ENCODE measurements at places on chromosomes 12 and 14.

DNA sequence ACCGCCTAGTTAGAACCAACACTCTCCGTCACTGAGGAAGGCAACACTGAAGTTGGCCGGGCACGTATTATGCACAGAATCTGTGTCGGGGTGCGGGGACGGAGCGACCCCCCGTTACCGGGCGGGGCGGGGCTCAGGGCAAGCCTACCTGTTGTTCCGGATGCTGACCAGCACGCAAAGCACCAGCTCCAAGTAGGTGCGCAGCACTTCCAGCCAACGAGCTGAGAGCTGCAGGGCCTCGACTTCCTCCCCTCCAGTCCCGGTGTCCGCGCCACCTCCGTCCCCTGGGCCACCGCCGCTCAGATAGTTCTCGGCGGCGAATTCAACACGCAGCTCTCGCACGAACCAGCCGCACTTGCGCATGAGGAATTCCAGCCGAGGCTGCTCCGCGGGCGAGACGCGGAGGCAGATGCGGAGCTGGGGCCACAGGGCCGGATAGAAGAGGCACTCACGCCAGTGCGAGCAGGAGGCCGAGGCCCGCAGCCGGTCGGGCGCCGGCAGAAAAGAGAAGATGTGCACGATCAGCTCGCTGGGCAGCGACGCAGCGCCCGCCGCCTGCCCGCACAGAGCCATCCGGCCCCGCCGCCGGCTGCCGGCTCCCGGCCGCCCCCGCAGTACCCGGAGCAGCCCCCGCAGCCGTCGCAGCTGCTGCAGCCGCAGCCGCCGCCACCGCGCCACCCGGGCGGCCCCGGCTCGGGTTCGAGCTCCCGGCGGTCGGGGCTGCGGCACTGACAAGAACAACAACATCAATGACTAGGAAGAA lies 636 bp downstream of the FBXO33 start:
- no peaks in the 10 kb centered on the region for H3K27me3 ChIP-seq
- peak overlapping the region; percentile 84 for H3K4me3 ChIP-seq
- no peak for DNase-seq
- no peak overlapping the region for H3K27ac ChIP-seq
- H3K4me1 ChIP-seq, result peaks cover 1% of the 10 kb centered on the region

- peaks cover 2% of the 10 kb centered on the region for H3K27me3 ChIP-seq
- no peak overlapping the region for H3K27ac ChIP-seq
- H3K4me3 ChIP-seq, result no peak overlapping the region
- H3K36me3 ChIP-seq, result no peaks in the 10 kb centered on the region
- H3K4me1 ChIP-seq, result peaks cover 2% of the 10 kb centered on the region
- peak; percentile 43 for DNase-seq
Measured at GRCh38 chr12:89247541-89247942, 104.8 kb downstream of the DUSP6 start.

- no peaks in the 10 kb centered on the region for H3K27me3 ChIP-seq
- no peaks in the 10 kb centered on the region for H3K4me1 ChIP-seq
- no peak overlapping the region for H3K4me3 ChIP-seq
- no peaks in the 10 kb centered on the region for H3K36me3 ChIP-seq
- DNase-seq, result no peak
Measured at GRCh38 chr12:130581782-130582181, 134.3 kb downstream of the RIMBP2 start.

DNA sequence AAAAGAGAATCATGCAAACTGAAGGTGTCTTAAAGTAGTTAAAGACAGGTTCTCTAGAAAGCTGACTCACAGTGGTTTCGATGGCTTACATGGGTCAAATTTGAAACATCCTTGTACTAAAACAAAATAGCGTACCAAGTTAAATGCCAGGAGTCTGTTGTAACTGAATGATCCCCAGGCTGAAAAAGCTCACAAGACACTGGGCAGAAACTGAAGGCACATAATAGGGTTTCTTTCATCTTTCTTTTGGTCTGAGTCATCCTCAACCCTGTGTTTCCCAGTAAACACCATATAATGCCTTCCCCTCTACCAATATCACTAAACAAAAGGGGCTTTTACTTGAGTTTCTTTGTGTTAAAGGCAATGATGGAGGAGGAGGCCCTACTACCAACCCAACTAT lies 12.8 kb downstream of the ZFYVE1 start:
- H3K27me3 ChIP-seq, result no peaks in the 10 kb centered on the region
- no peaks in the 10 kb centered on the region for H3K36me3 ChIP-seq
- H3K27ac ChIP-seq, result no peak overlapping the region
- no peaks in the 10 kb centered on the region for H3K4me1 ChIP-seq
- H3K4me3 ChIP-seq, result no peak overlapping the region

DNA sequence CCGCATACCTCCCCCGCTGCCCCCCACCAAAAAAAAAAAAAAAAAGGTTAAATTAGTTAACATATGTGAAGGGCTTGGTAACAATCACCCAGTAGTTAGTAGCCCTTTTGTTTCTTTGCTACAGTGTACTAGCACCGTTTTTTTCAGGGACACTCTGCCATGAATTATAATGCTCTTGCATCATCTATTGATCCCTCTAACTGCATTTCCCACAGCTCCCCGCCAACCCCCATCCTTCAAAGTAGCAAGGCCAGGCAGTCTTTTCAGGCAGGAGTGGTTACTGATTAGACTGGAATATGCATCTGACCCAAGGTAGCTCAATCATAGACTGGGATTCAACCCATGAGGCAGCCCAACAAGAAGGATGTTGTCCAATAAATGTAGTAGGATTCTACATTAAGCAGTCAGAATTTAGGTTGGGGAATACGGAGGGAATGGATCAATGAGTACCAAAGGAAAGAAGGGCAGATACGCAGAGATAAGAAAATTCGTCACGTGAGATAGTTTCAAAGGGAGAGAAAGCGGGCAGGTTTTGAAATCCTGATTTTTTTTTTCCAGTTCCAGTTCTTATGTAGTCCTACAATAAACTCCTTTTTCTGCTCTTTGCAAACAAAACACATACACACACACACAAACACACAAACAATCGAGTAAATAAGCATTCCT lies 39.8 kb upstream of the CRACR2A start:
- H3K4me1 ChIP-seq, result peaks cover 3% of the 10 kb centered on the region
- no peak overlapping the region for H3K27ac ChIP-seq
- no peaks in the 10 kb centered on the region for H3K27me3 ChIP-seq
- H3K4me3 ChIP-seq, result no peak overlapping the region
- no peaks in the 10 kb centered on the region for H3K36me3 ChIP-seq

GRCh38 chr12:128519426-128519825 lies 252.5 kb downstream of the TMEM132C start:
- DNase-seq, result no peak
- H3K36me3 ChIP-seq, result no peaks in the 10 kb centered on the region
- H3K27ac ChIP-seq, result no peak overlapping the region
- no peaks in the 10 kb centered on the region for H3K27me3 ChIP-seq

GRCh38 chr14:101732118-101732517 lies 29.4 kb upstream of the PPP2R5C start:
- H3K4me3 ChIP-seq, result no peak overlapping the region
- H3K27ac ChIP-seq, result no peak overlapping the region
- H3K27me3 ChIP-seq, result no peaks in the 10 kb centered on the region
- DNase-seq, result no peak
- peaks cover 9% of the 10 kb centered on the region for H3K4me1 ChIP-seq

- no peaks in the 10 kb centered on the region for H3K36me3 ChIP-seq
- no peak overlapping the region for H3K27ac ChIP-seq
- H3K4me1 ChIP-seq, result peaks cover 4% of the 10 kb centered on the region
- no peaks in the 10 kb centered on the region for H3K27me3 ChIP-seq
Measured at GRCh38 chr12:105740970-105741725, 397.6 kb downstream of the NUAK1 start.

DNA sequence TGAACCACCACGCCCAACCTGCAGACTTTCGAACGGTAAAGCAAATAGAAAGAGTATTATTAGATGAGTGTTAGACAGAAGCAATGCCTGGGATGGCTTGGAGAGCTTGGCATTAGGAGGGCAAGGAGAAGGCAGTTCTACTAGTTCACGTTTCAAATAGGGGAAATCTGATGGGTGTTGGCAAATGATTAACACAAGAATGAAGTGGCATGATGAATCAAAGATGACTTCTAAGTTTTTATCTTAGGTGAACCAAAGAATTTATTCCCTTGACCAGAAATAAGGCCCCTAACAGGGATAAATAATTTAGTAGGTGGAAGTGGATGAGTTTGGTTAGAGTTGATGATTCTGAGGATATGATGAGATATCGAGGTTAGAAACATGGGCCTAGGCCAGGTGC lies 38.5 kb downstream of the DRAM1 start:
- no peak overlapping the region for H3K27ac ChIP-seq
- DNase-seq, result no peak
- no peaks in the 10 kb centered on the region for H3K27me3 ChIP-seq
- no peaks in the 10 kb centered on the region for H3K4me1 ChIP-seq
- H3K4me3 ChIP-seq, result no peak overlapping the region
- H3K36me3 ChIP-seq, result no peaks in the 10 kb centered on the region

- DNase-seq, result no peak
- H3K4me3 ChIP-seq, result no peak overlapping the region
- no peaks in the 10 kb centered on the region for H3K27me3 ChIP-seq
Measured at GRCh38 chr14:94295360-94296180, 2.5 kb upstream of the SERPINA10 start.

- H3K4me3 ChIP-seq, result no peak overlapping the region
- no peaks in the 10 kb centered on the region for H3K36me3 ChIP-seq
- no peaks in the 10 kb centered on the region for H3K4me1 ChIP-seq
Measured at GRCh38 chr14:67523764-67524633, 9.1 kb upstream of the PLEKHH1 start.

DNA sequence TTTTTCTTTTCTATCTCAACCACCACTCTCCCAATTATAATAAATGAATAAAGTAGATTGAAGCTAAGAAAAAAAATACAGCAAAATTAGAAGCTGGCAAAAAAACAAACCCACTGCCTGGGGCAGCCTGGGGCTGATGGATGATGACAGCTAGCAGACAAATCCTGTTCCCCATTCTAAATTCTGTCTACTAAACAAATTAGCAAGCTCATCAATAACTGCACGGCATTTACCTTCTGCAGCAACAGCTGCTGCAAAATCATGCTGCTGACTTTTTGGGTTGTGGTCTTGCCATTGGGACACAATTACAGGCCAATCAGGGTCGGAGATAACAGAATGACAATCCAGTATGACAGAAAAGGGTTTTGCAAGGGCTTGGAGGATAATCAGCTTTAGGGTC lies 443.6 kb upstream of the SOX5 start:
- H3K27ac ChIP-seq, result no peak overlapping the region
- no peaks in the 10 kb centered on the region for H3K27me3 ChIP-seq
- 0 out of 2 replicates have a peak, but pooled peaks cover 1% of the 10 kb centered on the region for H3K4me1 ChIP-seq
- DNase-seq, result no peak

- no peak overlapping the region for H3K27ac ChIP-seq
- H3K4me3 ChIP-seq, result no peak overlapping the region
- H3K4me1 ChIP-seq, result no peaks in the 10 kb centered on the region
- H3K27me3 ChIP-seq, result no peaks in the 10 kb centered on the region
Measured at GRCh38 chr14:70283156-70283555, 76.3 kb downstream of the COX16 start.

- H3K4me3 ChIP-seq, result no peak overlapping the region
- H3K27me3 ChIP-seq, result no peaks in the 10 kb centered on the region
- peaks cover 2% of the 10 kb centered on the region for H3K4me1 ChIP-seq
Measured at GRCh38 chr12:42759622-42760273, 170.2 kb upstream of the PRICKLE1 start.

- no peaks in the 10 kb centered on the region for H3K27me3 ChIP-seq
- no peak for DNase-seq
- H3K27ac ChIP-seq, result no peak overlapping the region
- no peaks in the 10 kb centered on the region for H3K4me1 ChIP-seq
Measured at GRCh38 chr14:70858641-70859040, 48.6 kb upstream of the PCNX1 start.

DNA sequence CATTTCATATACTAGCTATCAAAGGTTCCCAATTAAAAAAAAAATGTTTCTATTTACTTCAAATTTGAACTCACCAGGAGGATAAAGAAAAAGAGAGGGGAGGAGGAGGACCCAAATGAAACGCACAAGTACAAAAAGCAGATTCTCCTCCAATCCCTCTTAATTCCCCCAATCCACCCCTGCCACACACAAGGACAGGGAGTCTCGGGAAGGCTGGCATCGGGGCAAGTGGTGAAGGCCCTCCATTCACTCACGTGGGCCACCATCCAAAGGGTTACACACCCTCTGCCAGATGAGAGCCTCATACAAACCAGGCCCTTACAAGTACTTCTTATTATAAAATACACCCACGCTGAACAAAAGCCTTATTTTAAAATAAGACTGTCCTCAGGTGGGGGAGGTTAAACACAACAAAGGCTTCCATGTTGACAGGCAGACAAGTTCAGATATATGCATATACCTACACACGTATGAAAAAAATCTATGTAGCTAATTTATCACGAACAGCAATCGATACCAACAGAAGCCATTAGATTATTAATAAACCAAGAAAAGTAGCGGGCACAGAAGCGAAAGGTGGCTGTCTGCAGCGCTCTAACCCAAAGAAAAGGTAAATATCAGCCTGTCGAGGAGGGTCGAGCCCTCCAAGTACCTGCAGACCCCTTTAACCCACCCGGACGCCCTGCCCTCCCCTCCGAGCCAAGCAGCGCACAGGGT lies 1.5 kb downstream of the ATP2B1 start:
- peaks cover 5% of the 10 kb centered on the region for H3K27me3 ChIP-seq
- no peaks in the 10 kb centered on the region for H3K4me1 ChIP-seq
- peak overlapping the region; percentile 85 for H3K4me3 ChIP-seq
- no peaks in the 10 kb centered on the region for H3K36me3 ChIP-seq
- no peak overlapping the region for H3K27ac ChIP-seq
- DNase-seq, result no peak

DNA sequence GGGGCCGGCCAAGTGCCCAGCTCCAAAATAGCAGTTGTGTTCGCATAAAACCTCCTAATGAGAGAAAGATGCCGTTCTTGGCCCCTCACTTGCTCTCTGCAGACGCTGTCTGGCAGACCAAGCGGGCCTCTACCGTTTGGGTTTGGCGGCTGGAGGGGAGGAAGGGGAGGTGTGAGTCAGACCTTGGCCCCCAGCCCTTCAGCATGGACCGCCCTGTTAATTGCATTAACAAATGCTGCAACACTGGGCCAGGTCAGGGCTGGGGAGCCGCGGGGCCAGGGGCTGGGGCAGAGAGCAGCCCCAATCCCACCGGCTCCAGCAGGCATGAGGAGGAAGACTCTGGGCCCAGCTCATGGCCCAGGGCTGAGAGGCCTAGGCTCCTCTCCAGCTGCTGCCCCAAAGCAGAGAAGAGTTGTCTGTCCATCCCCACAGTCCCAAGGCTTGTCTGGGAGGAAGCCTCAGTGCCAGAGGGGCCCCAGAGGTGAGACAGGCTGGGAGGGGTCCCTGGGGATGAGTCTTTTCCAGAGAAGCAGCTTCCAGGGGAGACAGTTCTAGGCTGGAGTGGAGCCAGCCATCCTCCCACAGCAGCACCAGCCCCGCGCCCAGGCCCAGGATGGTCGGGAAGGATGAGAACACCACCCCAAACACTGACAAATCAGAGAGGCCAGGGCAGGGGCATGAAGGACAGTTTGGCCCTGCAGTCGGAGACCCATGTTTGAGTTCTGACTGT lies 16.9 kb downstream of the LTBP2 start:
- no peaks in the 10 kb centered on the region for H3K27me3 ChIP-seq
- no peaks in the 10 kb centered on the region for H3K4me1 ChIP-seq
- no peak overlapping the region for H3K4me3 ChIP-seq
- no peak overlapping the region for H3K27ac ChIP-seq

- no peak overlapping the region for H3K4me3 ChIP-seq
- H3K36me3 ChIP-seq, result no peaks in the 10 kb centered on the region
- H3K4me1 ChIP-seq, result no peaks in the 10 kb centered on the region
- no peak for DNase-seq
- no peaks in the 10 kb centered on the region for H3K27me3 ChIP-seq
- no peak overlapping the region for H3K27ac ChIP-seq
Measured at GRCh38 chr14:89661392-89661791, 244.4 kb upstream of the FOXN3 start.

GRCh38 chr14:102492531-102492910 lies 17.1 kb downstream of the ANKRD9 start:
- H3K27me3 ChIP-seq, result no peaks in the 10 kb centered on the region
- no peaks in the 10 kb centered on the region for H3K4me1 ChIP-seq
- no peak for DNase-seq
- H3K4me3 ChIP-seq, result no peak overlapping the region
